ENCODE measurements at places on chromosomes 7 and 10.

DNA sequence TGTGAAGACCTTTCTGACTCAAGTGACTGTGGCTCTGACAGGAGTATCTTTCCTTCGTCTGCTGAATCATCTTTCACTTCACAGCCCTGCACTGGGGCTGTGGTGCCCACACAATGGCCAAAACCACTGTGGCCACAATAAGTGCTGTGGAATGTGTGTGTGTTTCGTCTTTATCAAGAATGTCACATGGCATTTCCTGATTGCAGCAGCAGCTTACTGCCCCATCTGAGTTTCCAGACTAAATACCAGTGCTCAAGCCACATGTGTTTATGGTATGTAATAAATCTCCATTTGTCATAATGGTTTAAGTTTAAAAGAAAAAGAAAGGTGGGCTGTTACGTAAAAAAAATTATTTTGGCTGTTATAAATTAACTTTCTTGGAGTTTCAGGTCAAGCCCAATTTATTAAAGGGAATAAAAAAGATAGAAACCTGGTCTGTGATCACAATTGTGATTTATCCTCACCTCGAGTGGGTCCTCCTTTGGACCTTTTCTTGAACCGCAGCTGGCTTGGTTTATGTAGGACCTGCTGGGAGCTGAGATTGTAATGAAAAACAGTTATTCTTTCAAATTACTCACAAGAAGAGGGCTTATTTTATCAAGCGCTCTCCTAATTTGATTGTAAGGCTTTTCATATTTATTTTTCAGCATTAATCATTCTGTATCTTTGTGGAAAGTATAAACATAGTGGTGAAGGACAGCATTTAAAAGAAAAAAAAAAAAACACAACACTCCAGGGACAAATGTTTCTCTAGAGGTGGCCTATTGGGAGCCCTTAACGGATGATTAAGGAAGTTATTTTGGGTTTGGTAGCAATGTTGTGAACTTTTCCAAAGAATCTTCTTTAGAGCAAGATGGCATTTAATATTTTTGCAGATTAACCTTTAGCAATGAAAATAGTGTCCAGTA is 116.2 kb downstream of the LRMDA start:
- no peak for DNase-seq

- DNase-seq, result no peak
Observed at GRCh38 chr10:74738052-74738451, 88.3 kb upstream of the KAT6B start.

DNA sequence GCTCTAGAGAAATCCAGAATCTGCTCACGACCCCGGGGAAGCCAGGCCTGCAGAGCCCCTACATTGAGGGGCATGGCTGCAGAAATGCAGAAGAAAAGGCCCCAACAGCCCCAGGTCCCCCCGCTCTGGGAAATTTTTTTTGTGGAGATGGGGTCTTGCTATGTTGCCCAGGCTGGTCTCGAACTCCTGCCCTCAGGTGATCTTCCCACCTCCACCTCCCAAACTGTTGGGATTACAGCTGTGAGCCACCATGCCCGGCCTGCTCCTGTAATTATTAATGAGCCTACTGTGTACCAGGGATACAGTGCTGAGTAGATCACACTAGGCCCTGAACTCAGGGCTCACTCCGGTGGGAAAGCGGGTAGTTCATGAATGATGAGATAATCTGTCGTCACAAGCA is 29.9 kb downstream of the TNRC18 start:
- no peak for DNase-seq

DNA sequence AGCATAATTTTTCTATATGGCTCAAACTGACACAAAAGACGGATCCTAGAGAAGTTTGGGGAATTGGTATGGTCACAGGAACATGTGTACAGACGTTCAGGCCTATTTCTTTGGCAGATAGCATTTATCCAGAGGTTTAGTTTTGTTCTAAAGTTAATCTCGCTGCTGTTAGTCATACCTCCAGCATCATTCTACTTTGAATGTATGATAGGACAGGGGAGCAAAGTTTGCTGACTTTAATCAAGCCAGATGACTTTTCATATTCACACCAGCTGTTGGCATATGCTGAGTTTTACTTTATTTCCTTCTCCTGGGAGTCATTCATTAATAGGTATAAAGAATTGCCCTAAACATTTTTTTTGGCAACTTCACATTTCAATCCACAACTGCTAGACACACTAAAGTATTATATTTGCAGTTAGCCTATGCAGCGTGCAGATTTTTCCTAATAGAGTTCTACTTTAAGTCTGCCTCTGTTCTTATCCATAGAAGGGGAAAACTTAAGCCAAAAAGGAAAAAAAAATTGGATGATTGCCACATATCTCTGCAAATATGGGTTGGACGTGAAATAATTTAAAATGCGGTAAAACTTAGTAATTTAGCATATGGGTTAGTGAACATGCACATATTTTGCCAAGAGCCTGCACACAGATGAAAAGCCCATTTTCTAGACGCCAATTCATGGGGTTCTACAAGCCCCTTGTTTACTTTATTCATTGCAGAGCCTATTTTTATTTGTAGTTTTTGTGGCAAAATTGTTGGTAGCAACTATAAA is 213.1 kb downstream of the C7orf25 start:
- no peak for DNase-seq

- DNase-seq, result no peak
Observed at GRCh38 chr10:52129410-52130178, 184.5 kb upstream of the DKK1 start.

- DNase-seq, result no peak
Observed at GRCh38 chr7:108425714-108426275, 30.4 kb downstream of the NRCAM start.

DNA sequence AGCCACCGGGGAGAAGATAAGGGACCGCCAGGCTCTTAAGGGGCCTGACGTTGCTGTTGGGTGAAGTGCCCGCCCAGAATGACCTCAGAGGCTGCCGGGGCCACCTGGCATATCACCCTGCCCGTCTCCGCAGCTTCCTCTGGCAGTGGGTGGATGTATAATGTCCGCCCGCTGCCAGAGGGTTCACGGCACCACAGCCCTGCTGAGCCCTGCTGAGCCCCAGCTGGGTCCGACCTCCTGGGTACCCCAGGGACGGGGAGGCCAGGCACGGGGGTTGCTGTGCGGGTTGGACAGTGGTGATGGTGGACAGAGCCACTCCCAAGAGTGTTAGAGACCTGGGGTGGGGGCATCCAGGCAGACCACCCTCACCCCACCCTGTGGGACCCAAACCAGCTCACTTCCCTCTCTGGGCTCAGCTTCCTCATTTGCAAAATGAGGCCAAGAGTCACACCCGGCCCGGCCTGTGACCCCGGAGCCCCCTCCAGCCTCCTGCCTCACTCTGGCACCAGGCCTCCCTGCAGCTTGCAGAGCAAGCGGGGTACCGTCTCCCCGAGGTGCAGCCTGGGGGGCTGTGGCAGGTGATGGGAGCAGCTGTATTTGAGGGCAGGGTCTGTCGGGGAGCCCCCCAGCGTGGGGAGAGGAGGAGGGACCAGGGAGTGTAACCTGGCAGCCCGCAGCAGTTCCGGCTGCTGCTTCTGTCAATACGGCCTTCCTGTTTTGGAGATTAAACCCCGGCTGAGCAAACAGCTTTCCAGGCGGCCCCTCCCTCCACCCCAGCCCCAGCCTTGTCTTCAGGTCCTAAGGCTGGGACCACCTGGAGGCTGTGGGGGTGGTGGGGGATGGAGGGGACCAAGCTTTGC is 8.4 kb upstream of the LFNG start:
- no peak for DNase-seq

DNA sequence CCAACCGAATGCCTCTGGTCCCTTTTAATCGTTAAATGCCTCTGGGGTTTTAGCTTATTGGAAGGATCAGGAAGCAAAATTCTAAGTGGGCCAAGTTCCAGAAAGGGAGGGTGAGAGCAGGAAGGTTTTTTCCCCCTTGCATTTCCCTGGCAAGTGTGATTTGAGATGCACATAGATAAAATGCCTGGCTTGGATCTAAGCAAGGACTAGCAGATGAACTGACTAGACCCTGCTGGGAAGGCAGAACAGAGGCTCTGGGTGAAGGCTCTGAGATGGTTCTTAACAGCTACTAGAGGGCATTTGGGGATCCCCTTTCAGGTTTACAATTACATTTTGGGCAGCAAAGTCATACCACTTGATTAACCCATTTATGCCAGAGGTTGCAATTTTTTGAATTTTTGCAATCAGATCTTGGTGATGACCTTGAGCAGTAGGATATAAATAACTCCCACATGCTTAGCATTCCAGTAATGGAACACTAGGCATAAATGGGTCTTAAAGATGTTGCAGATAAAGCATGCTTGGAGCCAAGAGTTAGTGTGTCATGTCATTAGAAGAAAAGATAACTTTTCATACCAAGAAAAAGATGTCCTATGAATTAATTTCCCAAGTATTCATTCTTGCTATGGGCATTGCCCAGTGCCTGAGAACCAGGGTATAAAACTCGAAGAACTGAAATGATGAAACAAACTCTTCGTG is 205.9 kb downstream of the SEC23IP start:
- no peak for DNase-seq

DNA sequence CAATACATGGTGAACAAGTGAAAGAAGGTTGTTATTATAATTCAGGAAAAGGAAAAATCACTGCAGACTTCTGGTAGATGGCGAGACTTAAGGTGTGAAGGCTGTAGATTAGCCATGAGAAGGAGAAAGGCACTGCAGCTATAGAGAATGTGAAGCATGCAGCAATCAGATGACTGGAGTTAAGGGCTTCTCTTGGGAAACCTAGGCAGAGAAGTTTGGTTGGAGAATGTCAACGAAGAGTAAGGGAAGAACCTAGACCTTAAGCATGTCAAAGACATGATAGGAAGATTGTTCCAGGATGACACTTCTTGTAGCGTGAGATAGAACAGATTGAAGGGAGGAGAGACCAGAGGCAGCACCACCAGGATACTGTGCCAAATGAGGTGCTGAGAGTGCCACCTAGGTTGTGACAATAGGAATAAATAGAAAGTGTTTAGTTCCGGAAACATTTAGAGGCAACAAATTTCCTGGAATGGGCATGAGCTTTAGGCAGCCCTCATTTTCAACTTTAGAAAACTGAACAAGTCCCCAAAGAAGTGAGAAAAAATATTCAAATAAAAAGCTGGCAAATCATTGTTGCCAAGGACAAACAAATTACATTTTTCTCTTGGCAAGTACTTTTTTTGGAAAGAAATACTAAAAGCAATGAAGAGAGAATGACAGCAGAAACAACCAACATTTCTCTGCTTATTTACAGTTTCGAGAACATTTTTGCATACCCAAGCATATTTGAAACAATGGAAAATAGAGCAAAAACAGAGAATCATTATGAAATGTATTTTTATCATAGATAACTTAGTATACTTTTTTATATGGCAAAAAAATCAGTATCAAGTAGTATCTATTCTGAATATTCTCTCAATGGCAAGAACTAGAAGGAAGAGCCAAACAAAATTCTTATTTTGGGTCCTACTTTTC is 4.9 kb downstream of the LRRC17 start:
- DNase-seq, result no peak

DNA sequence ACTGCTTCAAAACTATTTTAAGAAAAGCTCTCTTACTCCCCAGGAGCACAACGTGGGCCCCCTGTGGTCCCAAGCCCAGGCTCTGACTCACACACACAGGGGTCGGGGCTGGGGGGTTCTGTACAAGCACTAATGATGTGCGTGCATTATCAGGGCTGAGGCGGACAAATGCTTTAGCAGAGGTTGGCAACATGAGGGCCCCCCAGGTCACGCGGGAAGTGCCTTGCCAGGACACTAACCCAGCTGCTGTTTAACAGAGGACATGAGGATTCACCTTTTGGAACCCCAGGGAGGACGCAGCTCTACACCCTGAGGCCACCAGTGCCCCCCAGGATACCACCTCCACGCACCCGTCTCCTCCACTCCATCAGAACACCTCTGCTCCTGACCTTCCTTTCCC is 342.8 kb downstream of the DNAJB6 start:
- no peak for DNase-seq

GRCh38 chr7:81014266-81014665 is 95.4 kb upstream of the SEMA3C start:
- DNase-seq, result no peak

DNA sequence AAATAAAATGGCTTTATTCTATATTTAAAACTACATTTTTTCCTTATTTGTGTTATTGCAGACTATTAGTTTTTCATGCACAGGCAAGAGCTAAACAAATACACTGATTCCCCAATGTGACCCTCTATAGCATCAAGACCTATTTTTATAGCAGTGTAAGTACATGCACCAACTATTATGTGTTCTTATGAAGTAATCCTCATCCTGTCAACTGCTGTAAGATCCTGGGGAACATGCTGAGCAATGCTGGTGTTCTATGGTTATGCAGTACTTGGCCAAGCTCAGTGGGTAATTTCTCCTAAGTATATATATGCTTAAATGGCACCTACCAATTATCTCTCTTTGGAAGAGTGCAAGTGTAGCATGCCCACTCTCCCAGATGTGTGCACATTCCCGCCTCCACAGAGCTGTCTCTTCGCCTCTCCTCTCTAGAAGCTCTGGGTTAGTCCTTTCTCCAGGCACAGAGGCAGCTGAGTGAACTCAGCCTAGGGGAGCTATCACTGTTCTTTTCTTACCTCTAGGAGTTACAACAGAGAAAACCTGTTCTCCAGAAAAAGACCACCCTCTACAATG is 428.8 kb downstream of the KCNMA1 start:
- no peak for DNase-seq

DNA sequence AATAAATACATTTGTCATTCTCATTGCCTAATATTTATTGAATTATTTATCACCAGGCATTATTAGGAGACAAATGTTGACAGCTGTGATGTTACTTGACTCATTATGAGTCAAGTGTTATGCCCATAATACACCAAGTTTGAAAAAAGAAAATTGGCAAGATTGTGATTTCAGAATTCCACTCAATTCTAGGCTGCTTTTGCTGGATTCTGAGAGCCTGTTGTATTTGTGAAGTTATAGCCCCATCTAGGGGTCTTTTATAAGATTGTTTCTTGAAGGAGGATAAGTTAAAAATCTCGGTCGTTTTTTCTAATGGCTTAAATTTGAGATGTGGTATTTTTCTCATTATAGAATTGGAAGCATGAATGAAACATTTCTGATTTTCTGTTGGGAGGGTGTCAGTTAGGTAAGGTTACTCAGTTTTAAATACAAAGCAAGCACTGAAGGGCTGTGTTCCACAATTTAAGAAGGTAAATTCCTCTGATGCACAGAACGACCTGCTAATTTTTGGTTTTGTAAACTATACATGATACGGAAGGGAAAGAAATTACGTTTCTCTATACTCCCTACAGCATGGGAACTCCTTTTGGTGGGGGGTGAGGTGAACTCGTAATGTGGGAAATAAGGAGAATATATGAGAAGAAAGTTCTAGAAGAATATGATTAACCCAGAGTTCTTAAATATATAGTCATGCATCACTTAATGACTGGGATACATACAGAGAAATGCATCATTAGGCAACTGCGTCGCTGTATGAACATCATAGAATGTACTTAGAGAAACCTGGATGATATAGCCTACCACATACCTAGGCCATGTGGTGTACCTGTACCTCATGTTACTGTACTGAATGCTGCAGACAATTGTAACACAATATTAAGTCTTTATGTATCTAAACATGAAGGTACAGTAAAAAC is 2.6 kb downstream of the STK31 start:
- no peak for DNase-seq

GRCh38 chr10:103397191-103397825 is 882 bp downstream of the PDCD11 start:
- no peak for DNase-seq

GRCh38 chr10:112362833-112363232 is 11.1 kb upstream of the ACSL5 start:
- no peak for DNase-seq

- no peak for DNase-seq
Observed at GRCh38 chr7:34361663-34362250, 296.3 kb upstream of the NPSR1 start.

- no peak for DNase-seq
Observed at GRCh38 chr10:116748041-116748440, 5.7 kb upstream of the HSPA12A start.

- no peak for DNase-seq
Observed at GRCh38 chr7:43679210-43680068, 49.9 kb downstream of the COA1 start.
